ENCODE measurements at places on chromosomes 3 and 15. TPM values are rescaled to one million over a fixed set of nuclear protein-coding genes. Genes with fewer than 3 reads are reported as not detected.

DNA sequence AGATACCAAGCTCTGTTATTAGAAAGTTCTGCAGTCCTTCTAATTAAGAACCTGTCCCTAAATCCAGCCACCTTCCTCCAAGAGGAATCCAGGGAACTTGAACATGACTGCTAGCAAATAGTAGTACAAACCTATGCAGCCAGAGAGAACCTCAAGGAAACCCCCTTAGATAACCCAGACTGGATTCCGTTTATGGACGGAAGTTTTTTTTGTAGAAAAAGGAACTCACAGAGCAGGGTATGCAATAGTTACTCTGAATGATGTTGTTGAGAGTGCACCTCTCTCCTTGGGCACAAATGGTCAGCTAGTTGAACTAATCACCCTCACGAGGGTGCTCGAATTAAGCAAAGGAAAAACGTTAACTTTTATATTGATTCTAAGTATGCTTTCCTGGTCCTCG, 40.8 kb downstream of the TM4SF18 start:
- no peak for DNase-seq

DNA sequence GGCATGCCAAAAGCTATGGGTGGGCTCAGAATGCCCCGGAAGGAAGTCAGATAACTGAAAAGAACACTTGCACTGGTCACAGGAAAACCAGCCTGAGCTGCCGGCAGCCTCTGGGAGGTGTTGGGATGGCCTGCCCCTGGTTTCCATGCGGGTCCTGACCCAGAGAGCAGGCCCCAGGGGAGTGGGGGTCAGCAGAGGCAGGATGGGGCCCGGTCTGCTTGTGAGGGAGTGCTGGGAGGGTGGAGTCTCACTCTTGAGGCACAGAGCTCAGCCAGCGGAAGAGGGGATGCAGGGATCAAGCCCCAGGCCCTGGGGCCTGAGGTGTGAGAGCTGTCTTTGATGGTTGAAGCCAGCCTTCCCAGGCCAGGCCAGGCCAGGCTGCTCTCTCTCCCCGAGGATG, 2.4 kb upstream of the RPUSD3 start:
- DNase-seq = no peak

- DNase-seq = no peak
These were observed 72.3 kb downstream of the LMLN start for GRCh38 chr3:198032039-198032936.

Gene THRB
- 23.3 TPM for total RNA-seq

GRCh38 chr15:79157631-79158592, 67.3 kb upstream of the RASGRF1 start:
- no peak for DNase-seq

- DNase-seq = no peak
These were observed 39.8 kb downstream of the PRICKLE2 start for GRCh38 chr3:64185436-64185835.

- no peak for DNase-seq
These were observed 25.5 kb downstream of the ESYT3 start for GRCh38 chr3:138459619-138460535.

- DNase-seq = no peak
These were observed 89.0 kb upstream of the SLC4A7 start for GRCh38 chr3:27573138-27573537.

GRCh38 chr15:63931556-63931955, 97.8 kb upstream of the HERC1 start:
- no peak for DNase-seq

Gene TF
- total RNA-seq = 17.0 TPM

- no peak for DNase-seq
These were observed 37.3 kb downstream of the MLH1 start for GRCh38 chr3:37030588-37030987.

- DNase-seq = no peak
These were observed 205.5 kb downstream of the STAG1 start for GRCh38 chr3:136546720-136547119.

DNA sequence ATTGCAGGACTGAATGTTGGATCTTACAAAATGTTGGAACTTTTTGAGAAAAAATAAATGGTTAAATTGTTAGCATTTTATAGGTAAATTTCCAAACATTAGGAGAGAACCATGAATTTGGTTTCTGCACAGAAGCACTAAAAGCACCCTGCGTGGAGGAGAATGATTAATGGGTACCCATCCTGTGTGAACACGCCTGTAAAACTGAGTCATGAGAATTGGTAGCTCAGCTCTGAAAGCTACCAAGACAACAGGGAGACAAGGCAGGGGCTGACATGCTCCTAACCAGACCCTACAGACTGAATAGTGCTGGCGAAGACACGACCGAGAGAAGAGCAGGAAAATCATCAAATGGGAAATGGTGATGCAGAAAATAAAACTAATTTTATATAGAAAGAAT, 32.4 kb upstream of the MTMR10 start:
- DNase-seq = no peak

Gene TNNC1
- not detected for total RNA-seq

DNA sequence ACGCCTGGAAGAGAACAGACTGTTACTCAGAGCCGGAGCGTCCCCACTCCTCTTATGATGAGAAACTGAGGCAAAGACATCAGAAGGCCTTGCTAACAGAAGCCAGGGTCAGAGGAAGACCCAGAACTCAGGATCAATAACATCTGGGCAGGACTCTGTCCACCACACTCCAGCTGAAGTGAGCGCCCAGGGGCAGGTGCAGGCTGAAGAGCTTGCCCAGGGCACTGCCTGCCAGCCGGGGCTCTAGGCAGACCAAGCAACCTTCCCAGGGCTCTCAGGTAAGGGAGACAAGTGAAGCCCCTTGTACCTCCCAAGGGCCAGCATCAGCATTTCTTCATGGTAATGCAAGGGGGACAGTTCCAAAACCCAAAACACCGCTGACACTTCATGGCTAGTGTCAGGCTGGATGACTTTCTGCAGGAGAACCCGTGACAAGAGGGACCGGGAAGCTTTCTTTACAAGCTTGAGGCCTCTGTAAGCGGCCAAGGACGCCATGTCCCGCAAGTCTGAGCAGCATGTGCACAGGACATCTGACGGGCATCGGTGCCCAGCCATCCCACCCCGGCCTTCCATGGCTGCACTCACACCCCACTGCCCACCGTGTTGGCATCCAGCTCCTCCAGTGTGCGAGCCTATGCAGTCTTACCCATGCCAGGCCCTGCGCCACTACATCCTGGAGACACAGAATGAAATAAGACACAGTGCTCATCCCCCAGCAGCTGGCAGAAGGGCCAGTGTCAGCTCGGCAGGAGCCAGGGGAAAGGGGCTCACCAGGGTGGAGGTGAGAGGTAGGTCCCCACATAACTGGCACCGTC, 14.1 kb downstream of the XXYLT1 start:
- no peak for DNase-seq

Gene TUBGCP4
- 12.9 TPM for total RNA-seq

Gene USP3
- total RNA-seq = 53.4 TPM

GRCh38 chr3:53329897-53330296, 17.4 kb downstream of the DCP1A start:
- no peak for DNase-seq

- DNase-seq = no peak
These were observed 51.4 kb downstream of the FLNB start for GRCh38 chr3:58059349-58060321.

Data from omental fat pad (tissue), 4 donors.